CD4-positive, alpha-beta memory T cell (primary cell): ENCODE measurements at places on chromosomes 4 and X.

DNA sequence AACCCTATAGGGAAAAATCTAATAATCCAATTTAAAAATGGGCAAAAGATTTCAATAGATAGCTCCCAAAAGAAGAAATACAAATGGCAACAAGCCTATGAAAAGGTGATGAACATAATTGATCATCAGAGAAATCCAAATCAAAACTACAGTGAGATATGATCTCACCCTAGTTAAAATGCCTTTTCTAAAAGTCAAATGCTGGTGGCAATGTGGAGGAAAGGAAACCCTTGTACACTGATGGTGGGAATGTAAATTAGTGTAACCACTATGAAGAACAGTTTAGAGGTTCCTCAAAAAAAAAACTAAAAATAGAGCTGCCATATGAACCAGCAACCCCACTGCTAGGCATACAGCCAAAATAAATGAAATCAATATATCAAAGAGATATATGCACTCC, 44.5 kb downstream of the STPG2 start:
- DNase-seq: no peak

- DNase-seq: no peak
Measured at GRCh38 chr4:54661686-54662085, 3.9 kb downstream of the KIT start.

- DNase-seq: no peak
Measured at GRCh38 chrX:22800360-22800759, 199.4 kb upstream of the DDX53 start.

DNA sequence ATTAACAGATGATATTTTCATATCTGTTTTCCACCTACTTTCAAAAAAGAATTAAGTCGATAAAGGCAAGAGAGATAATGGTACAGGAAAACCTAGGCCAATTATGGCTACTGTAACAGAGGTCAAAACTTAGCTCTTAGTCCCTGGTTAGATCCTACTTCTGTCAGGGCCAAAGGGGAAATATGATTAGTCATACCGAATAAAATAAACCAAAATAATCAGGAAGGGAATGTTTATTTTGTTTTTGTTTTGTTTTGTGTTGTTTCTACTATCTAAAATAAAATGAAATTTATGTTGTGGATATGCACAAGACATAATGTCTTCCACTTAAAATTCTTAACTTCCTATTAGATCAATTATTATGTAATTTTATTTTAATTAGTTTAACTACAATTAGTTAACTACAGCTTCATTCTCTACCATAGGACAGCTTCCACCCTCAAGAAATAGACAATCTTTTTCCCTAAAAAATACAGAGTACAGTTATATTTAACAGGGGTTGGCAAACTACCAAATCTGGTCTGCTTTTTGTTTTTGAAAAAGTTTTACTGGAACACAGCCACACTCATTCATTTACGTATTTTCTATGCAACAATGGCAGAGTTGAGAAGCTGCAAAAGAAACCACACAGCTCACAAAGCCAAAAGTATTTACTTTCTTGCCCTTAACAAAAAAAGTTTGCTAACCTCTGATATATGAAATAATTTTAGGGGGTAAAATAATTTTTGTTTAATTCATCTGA, 25.4 kb downstream of the TMEM47 start:
- DNase-seq: no peak

- DNase-seq: no peak
Measured at GRCh38 chr4:76197971-76198410, 15.6 kb downstream of the SCARB2 start.

GRCh38 chrX:8607326-8607725, 124.6 kb downstream of the ANOS1 start:
- no peak for DNase-seq

DNA sequence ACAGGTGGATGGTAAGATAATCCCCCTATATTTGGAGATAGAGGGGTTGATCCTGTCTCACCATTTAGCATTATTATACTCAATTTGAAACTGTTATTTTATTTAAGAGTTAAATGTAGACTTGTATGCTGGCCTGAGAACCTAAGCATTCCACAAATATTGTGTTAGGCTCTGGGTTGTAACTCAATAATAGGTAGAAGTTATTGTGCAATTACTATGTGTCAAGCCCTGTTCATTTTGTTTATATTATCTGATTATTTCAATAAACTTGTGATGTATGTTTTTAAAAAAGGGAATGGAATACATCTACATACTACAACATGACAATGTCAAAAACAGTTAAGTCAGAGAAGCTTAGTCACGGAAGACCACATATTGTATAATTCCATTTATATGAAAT, 13.6 kb upstream of the TXK start:
- no peak for DNase-seq

- no peak for DNase-seq
Measured at GRCh38 chr4:154565704-154566103, 2.9 kb downstream of the FGB start.

DNA sequence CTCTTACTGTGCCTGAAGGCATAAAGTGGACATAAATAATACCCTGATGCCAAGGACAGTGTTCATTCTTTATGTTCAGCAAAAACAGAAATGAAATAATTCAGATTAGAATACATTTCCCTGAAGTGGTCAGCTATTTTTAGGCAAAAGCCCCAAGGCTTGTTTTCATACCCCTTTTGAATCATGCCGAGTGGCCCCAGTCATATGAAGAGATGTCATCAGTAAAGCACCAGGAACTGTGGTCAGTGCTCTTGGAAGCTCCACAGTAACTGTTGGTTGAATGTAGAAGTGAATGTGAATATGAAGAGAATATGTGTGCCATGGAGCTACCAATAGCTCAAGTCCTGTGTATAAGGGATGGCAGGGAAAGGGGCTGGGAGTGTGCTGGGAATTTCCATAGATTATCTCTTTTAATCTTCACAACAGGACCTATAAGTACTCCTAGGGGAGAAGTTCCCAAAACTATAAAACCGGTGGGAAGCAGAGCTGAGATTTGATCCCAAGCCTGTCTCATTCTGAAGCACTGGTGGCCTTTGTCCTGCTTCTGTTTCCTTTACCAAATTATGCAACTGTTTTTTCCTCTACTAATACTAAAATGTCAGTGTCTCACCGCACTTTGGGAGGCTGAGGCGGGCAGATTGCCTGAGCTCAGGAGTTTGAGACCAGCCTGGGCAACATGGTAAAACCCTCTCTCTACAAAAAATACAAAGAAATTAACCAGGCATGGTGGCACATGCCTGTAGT, 52.6 kb downstream of the FNIP2 start:
- DNase-seq: no peak

DNA sequence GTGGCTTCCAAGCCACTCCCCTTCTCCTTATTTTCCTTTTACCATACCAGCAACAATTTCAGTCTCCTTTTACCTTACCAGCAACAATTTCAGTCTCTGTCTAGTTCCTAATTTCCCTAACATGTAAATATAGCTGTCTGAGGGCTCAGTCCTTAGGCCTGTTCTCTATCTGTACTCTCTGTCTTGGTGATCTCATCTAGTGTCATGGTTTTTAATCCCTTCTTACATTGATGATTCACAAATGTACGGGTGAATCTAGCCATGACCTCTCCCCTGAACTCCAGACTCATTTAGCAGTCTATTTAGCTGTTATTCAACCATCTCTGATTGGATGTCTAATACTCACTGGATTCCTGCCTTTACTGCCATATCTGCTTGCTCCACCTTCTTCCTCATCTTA, 7.2 kb downstream of the IL15 start:
- no peak for DNase-seq

- no peak for DNase-seq
Measured at GRCh38 chr4:141713771-141714445, 77.5 kb downstream of the IL15 start.

DNA sequence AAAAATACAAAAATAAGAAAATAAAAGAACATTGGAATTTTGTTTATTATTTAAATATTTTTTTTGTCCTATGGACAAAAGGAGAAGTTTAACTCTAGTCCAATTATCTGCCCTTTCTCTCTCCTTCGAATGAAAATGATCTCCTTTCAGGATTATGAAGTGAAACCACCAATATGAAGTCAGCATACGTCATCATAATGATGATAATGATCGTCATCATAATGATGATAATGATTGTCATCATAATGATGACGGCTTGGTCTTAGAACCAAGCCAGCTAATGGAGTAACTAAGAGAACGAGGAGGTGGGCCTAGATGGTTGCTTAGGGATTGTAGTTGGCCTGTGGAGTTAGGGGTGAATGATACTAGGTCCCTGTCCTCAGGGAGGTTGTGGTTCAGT, 21.9 kb upstream of the LINC00632 start:
- DNase-seq: no peak

DNA sequence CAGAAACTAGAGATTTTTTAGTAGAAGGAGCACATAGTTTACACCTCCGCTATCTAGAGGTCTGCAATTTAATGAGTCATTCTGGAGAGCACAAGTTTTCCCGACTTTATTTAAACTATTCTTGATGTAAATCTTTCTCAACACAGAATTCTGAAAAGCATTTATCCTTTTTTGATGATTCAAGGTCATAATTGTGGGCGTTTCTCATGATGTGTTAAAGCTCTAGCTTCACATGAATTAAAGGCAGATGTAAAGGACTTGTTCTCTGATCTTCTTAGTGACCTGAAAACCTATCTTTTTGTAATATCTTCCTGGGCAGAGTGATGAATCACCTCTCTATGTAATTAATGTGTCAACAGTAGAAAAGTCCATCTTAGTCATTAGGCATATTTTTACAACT, 128.8 kb downstream of the COMMD8 start:
- DNase-seq: no peak

- DNase-seq: no peak
Measured at GRCh38 chr4:45621971-45622370, 501.9 kb downstream of the GABRG1 start.

GRCh38 chr4:2887343-2887742, 43.7 kb downstream of the ADD1 start:
- DNase-seq: no peak

GRCh38 chr4:169050881-169051760, 41.1 kb upstream of the CBR4 start:
- DNase-seq: no peak

GRCh38 chr4:24321616-24322015, 262.7 kb downstream of the DHX15 start:
- DNase-seq: no peak

- DNase-seq: no peak
Measured at GRCh38 chrX:121479406-121479805, 432.0 kb downstream of the GLUD2 start.

- DNase-seq: no peak
Measured at GRCh38 chr4:112140536-112140935, 4.7 kb upstream of the FAM241A start.

DNA sequence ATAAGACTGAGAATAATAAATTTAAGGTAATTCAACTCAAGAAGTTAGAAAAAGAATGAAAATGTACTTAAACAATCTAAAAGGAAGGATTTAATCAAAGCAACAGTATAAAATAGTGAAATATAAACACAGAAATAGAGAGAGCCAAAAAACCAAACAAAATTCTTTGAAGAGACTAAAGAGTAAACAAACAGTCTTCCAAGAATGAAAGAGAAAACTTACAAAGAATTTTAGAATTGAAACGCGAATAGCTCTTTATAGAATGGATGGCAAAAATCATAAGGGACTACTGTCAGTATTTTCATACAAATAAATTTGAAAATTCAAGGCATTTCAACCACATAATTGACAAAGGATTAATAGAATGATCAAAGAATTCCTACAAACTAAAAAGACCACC, 41.7 kb downstream of the VEGFC start:
- DNase-seq: no peak

DNA sequence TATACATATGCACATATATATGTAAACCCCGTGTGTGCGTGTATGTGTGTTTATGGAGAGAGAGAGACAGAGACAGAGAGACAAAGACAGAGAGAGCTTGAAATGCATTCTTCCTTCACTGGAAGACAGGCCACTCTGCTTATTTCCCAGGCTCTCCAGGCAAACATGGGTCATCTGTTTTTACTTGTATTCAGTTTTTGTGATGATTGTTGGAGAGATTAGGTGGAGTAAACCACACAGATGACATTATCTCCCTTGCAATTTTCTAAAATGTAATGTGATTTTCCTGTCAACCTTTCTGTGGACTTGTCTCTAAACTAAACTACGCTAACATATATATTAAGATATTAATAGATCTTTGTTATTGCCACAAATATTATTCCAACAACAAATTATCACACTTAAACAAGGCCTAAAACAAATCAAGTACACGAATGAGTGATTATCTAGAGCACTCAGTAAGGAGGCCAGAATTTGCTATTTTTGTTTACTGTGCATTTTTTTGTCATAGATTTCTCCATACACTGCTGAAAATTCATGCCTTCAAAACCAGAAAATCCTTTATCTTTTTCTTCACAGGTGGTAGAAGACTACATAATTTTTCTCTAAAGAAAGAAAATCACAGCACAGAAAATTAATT, 251.8 kb upstream of the SLIT2 start:
- no peak for DNase-seq

DNA sequence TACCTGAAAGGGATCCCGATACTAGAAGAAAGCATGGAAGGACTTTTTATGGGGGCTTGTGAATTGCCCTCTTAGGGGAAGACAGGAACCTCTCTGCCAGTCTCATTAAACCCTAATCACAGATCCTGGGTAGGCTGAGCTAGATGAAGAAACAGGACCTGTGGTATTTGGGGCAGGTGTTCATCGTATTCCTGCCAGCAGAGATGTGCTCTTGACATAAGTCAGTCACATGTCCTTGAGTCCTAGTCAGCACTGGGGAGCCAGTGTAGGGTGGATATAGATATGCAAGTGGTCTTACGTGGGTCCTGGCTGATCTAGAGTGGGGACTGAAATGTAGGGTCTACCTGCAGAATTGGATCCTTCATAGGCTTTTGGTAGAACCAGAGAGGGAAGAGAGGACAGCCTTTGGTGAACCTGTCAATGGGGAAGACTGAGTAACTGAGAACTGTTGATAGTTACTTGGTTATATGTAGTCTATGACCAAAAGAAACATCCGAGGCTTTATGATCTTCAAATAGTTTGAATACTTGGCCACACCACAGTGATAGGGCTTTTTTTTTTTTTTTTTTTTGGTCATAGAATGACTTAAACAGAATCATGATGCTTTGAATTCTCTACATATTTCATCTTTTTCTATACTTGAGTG, 63.5 kb upstream of the WDR1 start:
- DNase-seq: no peak

DNA sequence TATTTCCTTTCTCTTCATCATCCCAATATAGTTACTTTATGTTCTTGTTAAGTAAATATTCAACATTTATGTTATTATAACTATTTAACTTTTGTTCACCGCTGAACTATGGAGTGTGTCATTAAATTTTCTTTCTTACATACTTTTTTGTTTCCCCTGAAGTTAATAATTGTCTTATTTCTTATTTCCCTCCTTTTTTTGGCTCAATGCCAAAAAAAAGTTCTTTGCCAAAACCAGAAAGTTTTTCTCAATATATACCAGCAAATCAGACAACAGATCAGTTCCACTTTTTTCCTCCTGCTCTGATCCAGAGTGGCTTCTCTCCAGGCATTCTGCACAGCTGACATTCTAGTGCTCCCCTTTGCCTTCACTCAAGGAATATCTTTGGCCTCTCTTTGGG, 187.0 kb upstream of the PPARGC1A start:
- DNase-seq: no peak

DNA sequence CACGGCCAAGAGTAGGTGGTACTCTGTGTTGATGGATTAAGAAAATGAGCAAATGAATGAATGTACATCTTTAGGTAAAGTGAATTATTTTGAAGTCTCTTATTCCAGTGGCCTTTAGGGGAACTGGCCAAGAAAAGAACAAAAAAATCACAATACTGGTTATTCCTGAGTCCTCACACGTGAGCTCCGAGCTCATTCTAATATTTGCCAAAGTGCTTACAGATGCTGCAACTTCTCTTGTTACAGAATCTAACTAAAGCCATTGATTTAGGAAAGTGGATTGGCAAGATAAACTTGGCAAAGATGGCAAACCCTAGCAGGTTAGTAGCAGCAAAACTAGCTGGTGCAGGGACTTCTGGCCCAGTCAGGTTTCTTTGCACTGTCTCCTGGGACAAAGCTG, 37.6 kb downstream of the IDS start:
- DNase-seq: no peak
